ENCODE measurements at places on chromosomes 7 and 10. TPM values are rescaled to one million over a fixed set of nuclear protein-coding genes. Genes with fewer than 3 reads are reported as not detected.

The MSMB gene
- not detected for total RNA-seq

The TRIM74 gene
- total RNA-seq, result 1.5 TPM

The CDHR1 gene
- 0.11 TPM for total RNA-seq

The ANXA8 gene
- total RNA-seq, result not detected

The ECHDC3 gene
- total RNA-seq, result not detected

DNA sequence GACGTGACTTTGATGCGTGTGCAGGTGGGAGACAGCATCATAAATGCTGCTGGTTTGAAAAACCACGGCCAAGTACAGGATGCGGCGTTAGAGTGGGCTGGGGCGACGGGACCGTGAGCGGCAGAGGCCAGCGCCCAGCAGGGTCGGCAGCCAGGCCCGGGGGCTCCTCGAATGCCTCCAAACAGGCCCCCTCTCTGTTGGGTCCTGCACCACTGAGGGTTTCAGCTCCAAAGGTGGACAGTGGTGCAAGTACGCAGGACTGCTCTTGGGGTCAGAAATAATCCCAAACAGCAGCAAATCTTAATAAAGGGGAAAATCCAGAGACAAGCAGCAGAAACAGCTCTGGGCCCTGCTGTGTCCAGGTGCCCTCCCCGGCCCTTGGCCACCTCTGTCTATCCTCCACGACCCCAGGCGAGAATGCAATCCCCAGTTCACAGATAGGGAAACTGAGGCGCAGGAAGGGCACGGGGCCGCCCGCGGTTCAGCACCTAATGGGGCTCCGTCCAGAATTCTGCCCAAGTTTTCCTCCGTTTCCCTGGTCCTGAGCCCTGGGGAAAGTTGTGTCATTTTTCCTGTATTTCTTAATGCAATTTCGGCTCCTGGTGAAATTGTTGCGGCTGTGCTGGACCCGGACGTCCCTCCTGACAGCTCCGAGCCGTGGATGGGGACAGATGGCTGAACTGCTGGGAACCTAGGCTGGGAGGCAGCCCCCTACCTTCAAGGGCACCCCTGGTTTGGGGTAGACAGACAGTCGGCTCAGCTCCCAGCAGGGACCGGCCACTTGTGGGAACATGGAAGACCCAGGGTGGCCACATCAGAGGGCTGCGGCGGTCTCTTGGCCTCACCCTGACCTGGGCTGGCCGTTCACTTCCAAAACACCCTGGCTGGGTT lies 97.4 kb downstream of the FOXL3 start:
- no peak for ATAC-seq

DNA sequence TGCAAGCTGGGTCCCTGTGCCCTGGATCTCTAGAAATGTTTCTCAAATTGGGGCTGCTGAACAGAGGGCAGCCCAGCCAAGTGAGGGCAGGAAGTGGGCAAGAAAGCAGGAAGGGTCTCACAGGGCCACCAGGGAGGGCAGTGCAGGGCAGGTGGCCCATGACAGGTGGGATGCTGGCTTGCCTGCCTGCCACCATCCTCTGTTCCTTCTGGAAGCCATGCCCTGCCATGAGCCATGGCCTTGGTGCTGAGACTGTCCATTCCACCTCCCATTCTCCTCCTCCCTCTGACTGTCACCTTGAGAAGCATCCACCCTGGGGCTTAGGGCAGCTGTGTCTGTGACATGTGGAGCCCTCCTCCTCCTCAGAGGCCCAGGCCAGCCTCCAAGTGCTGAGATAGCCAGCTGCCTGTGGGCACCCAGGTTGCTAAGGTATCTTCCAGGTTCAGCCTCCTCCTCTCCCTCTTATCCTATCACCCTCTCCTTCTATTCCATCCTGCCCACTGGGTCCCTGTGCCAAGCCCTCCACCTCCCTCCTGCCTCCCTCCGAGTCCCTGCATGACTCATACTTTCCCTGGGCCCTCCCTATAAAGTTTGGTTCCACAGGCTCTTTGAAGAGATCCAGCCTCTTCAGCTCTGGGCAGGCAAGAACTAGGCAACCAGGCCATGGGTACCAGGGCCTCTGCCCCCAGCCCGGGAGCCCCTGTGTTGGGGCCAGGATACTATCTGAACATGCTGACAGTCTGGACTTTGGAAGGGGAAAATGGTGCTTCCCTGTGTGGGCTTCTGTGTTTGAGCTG lies 1.3 kb downstream of the VSIR start:
- ATAC-seq, result peak; percentile 4

DNA sequence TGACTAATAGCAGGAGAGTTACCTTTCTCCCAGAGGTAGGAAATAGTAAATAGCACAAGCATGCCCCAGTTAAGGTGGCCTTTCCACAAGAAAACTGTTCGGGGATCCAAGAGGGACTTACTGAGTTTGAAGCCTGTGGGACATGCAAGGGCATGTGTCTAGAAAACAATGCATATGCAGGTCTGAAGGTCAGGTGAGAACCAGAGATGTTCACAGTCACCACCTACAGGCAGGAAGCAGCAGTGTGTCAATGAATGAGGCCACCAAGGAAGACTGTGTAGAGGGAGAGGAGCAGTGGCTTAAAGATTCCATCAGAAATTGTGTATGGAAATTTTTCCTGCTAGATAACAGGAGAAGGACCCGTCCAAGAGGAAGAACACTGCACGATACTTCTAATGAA lies 66.0 kb downstream of the CALD1 start:
- ATAC-seq, result peak; percentile 54

- no peak for ATAC-seq
Measured at GRCh38 chr7:94382746-94383145, 11.9 kb upstream of the COL1A2 start.

GRCh38 chr7:73354821-73355220 lies 26.9 kb downstream of the FKBP6 start:
- no peak for ATAC-seq

- ATAC-seq, result no peak
Measured at GRCh38 chr7:83366629-83367028, 203.9 kb upstream of the PCLO start.

DNA sequence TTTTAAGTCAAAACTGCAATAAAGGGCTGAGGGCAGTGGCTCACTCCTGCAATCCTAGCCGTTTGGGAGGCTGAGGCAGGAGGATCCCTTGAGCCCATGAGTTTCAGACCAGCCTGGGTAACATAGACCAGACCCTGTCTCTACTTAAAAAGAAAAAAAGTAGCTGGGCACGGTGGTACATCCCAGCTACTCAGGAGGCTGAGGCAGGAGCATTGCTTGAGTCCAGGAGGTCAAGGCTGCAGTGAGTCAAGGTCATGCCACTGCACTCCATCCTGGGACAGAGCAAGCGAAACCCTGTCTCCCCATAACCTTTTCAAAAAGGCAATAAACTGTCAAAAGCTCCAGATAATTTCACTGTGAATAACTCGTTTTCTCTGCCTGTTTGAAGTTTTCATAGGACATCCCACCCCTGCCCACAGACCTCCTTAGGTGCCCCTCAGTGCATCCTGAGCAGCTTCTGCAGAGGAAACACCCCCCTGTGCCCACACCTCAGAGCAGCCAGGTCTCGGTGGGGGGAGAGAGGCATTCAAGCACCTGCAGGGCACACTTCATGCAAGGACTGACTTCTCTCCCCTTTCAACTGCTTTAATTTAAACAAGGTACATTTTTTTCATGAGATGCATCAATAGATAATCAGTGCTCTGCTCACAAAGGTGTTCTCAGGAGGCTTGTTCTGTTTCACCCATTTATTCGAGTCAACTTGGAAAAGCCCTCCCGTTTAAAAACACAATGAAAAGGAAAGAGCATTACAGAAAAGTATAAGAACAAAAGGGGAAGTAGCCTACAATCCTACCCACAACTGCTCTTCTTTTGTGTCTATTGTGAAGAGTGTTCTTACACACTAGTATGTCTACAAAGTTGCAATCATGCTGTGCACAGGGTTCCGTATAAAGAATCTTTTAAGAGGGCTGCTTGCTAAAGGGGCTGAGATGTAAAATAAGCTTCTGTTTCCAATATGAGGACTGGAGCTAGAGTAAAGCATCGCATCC lies 104.9 kb downstream of the KMT2E start:
- ATAC-seq, result no peak

DNA sequence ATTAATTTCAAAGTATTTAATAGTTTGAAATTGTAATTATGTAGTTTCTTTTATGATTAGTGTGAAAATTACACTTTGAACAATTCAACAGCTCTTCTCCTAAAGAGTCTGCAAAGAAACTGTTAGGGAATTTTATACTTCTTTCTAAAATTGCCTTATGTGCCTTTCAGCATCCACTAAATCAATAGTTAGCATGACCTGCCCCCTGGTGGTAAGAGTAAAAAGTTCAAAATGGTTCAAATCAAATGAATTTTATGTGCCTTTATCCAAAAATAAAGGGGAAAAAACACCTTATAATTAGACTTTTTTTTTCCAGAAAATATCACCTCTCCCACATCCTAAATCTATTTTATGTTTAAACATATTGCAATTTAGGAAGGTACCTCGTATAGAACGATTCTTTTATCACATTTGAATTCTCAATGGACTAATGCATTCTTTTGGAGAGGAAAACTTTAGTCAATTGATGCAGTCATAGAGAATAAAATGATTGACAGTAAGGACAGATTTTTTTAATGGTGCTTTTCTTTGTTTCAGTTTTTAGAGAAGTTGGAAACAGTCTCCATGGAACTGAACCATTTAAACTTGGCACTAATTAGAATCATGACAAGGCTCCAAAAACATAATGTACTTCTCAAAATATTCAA lies 163.7 kb downstream of the SEMA3D start:
- ATAC-seq, result no peak
